ENCODE measurements at places on chromosomes 6 and 20. TPM values are rescaled to one million over a fixed set of nuclear protein-coding genes. Genes with fewer than 3 reads are reported as not detected.

The SLC24A3 gene
- not detected for total RNA-seq

The PNLDC1 gene
- total RNA-seq, result not detected

The ARMC2 gene
- 4.0 TPM for total RNA-seq

The C4A gene
- 0.27 TPM for total RNA-seq

The RRBP1 gene
- total RNA-seq, result 93.3 TPM

The PRDM13 gene
- 3.4 TPM for total RNA-seq

The PCSK2 gene
- total RNA-seq, result 0.06 TPM

The DSE gene
- 42.6 TPM for total RNA-seq

The NRN1 gene
- total RNA-seq, result 38.3 TPM

The RGS17 gene
- total RNA-seq, result 8.7 TPM

The TP53INP2 gene
- 0.80 TPM for total RNA-seq

The RAD21L1 gene
- total RNA-seq, result 0.63 TPM

The FAM50B gene
- 6.1 TPM for total RNA-seq

The HLA-DOB gene
- total RNA-seq, result not detected

The TSBP1 gene
- total RNA-seq, result not detected

The IL20RA gene
- 0.27 TPM for total RNA-seq

The SCRT2 gene
- not detected for total RNA-seq

The COL9A3 gene
- total RNA-seq, result 6.1 TPM
